ENCODE measurements at places on chromosomes 5 and 9.

DNA sequence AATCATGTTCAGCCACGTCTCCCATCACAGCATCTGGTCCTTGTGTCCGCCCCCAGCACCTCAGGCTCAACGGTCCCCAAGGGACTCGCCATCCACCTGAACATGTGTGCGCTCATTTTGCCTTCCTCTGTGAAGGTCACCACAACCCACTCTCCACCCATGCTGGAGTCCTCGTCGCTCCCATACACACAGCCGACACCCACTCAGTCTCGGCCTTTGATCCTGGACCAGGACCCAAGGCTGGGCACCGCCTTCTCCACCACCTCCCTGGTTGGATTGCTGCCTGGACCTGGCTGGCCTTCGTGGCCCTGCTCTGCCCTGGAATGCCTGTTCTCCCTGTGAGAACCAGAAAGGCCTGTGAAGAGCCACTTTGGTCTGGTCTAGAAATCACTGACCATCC lies 60.3 kb downstream of the UBE2QL1 start:
- no peak for DNase-seq

DNA sequence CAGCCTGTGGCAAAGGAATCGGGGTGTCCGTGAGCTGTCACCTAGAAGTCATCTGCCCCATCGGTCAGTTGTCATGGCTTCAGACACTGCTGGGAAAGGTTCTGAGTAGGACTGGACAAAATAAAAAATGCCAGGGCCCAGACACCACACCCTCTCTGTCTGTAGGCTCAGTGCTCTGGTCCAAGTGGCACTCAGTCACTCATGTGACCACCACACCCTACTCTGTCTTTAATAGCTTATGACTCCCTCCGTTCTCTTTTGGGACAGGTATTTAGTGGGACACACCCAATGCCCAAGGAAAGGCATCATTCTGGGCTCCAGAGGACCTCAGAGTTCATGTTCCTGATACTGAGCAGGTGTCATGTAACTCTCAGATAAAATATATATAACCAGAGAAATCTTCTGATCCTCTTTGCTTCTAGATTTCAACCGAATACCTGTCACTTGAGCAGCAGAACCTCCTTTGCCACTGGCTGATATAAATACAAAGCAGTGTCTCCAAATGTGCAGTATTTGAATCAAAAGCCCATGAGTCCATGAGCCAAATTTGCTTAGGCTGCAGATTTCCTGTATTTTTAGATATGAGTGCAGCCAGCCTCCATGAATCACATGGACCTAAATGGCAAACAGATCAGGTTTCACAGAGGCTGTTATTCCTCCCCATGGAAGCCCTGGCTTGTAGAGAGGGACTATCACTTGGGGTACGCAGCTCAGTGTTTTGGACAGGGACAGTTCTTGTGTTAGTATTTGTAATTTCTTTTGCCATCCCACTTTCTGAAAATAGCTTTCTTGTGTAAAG lies 272.0 kb downstream of the ARHGAP26 start:
- DNase-seq = no peak

GRCh38 chr9:33459115-33459514 lies 11.7 kb upstream of the AQP3 start:
- no peak for DNase-seq

DNA sequence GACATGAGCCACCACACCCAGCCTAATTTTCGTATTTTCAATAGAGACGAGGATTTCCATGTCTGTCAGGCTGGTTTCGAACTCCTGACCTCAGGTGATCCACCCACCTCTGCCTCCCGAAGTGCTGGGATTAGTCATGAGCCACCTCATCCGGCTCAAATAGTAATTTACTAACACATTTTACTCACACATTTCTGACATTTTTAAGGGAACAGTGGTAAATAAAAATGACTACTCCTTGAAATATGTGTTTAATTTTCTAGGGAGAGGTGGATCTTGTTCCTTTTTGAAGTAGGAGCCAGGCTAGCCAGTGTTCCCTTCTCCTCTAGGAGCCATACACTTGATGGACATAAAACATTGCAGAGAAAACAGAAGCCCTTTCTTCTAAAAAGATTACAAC lies 55.2 kb upstream of the ERBIN start:
- DNase-seq = no peak

- DNase-seq = peak; percentile 39
Measured at GRCh38 chr5:56640763-56641406, 174.5 kb upstream of the MAP3K1 start.

DNA sequence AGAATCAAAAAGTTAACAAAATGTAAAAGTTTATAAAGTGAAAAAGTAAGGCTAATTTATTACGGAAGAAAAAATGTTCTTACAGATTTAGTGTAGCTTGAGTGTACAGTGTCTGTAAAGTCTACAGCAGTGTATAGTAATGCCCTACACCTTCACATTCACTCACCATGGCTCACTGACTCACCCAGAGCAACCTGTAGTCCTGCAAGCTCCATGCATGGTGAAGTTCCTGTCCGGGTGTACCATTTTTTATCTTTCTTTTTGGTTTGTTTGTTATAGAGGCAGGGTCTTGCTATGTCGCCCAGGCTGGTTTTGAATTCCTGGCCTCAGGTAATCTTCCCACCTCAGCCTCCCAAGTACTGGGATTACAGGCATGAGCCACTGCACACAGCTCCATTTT lies 93.6 kb downstream of the MED27 start:
- DNase-seq = no peak

GRCh38 chr9:28774433-28775235 lies 1201.4 kb upstream of the C9orf72 start:
- DNase-seq = peak; percentile 24

GRCh38 chr9:73579823-73580222 lies 428.2 kb downstream of the ANXA1 start:
- DNase-seq = no peak

- no peak for DNase-seq
Measured at GRCh38 chr5:157951673-157952373, 92.9 kb upstream of the CLINT1 start.

GRCh38 chr9:96163712-96164111 lies 138.3 kb downstream of the HSD17B3 start:
- no peak for DNase-seq

GRCh38 chr5:68239487-68239886 lies 23.9 kb downstream of the PIK3R1 start:
- peak; percentile 71 for DNase-seq

DNA sequence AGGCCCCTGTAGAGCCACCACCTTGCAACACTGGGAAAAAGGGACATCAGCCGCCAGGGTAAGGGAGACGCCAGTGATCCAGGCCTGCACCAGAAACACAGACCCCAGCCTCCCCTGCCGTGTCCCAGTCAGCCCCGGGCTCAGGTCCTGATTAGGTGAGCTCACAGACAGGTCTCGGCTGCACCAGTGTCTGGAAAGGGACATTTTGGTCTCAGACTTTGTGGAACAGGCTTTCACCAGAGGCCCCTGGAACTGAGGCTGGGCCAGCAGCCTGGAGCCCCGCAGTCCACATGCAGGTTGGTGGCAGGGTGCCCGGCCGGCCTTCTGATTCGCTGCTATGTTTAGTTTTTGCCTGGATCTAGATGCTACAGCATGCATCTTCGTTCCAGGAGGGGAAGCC lies 369.0 kb upstream of the IRX4 start:
- DNase-seq = no peak

GRCh38 chr5:10328323-10328722 lies 20.6 kb upstream of the CMBL start:
- no peak for DNase-seq

- no peak for DNase-seq
Measured at GRCh38 chr9:96150324-96151227, 151.4 kb downstream of the HSD17B3 start.

DNA sequence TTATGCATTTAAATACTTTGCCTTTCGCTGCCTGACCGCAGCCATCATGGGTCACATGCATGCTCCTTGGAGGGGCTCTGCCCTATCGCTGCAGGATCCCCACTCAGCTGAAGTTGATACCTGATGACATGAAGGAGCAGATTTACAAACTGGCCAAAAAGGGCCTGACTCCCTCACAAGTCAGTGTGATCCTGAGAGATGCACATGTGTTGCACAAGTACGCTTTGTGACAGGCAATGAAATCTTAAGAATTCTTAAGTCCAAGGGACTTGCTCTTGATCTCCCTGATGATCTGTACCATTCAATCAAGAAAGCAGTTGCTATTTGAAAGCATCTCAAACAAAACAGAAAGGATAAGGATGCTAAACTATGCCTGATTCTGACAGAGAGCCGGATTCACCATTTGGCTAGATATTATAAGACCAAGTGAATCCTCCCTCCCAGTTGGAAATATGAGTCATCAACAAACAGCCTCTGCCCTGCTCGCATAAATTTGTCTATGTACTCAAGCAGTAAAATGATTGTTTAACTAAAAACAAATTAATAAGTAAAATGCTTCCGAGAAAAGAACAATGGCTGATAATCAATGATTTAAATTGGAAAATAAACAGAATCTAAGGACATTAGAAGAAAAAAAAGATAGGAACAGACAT lies 41.6 kb upstream of the PPP2CA start:
- DNase-seq = no peak

- DNase-seq = no peak
Measured at GRCh38 chr5:179837076-179838011, 16.6 kb downstream of the SQSTM1 start.

- DNase-seq = no peak
Measured at GRCh38 chr9:127507751-127508648, 56.7 kb downstream of the LRSAM1 start.

- DNase-seq = peak; percentile 67
Measured at GRCh38 chr5:138641547-138642298, 66.5 kb upstream of the HSPA9 start.

GRCh38 chr5:157912621-157913325 lies 53.8 kb upstream of the CLINT1 start:
- DNase-seq = no peak

- DNase-seq = no peak
Measured at GRCh38 chr5:149211566-149211965, 60.1 kb upstream of the AFAP1L1 start.

DNA sequence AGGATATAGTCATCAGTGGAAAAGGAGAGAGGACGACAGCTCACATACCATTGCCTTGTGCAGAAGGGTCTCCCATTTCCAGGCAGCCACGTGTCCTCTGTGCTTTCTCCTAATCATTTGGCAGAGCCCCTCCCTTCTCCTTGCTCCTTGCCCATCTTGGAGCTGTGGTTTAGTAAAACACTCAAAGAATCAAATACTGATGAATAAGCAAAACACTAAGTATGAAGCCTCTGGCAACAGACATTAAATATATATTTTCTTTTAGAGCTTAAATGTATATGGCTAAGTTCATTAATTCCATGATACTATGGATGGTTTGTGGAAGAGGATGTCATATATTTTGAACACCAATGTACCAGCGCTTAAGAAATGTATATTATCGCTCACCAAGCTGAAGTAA lies 278.5 kb downstream of the SAXO1 start:
- no peak for DNase-seq

DNA sequence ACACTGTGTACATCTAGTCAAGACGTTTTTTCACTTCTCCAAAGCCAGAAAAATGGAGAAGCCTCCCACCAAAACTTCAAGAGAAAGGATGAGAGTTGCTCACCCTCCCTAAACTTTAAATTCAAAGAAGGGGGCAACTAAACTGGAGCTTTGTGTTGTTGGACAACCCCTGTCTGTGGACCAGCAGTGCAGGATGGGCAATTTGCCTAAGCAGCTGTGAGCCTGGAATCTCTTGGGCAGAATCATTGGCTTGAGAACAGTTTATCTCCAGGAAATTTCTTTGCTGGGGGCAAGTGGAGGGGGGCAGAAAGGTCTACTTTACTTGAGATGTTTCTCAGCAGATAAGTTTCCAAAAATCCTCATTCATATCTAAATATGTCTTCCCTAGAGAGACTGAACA lies 151.8 kb downstream of the MUSK start:
- DNase-seq = peak; percentile 60

- DNase-seq = no peak
Measured at GRCh38 chr5:60092671-60093422, 199.3 kb upstream of the PDE4D start.

- DNase-seq = no peak
Measured at GRCh38 chr9:108963459-108964143, 29.4 kb downstream of the ABITRAM start.

- DNase-seq = peak; percentile 63
Measured at GRCh38 chr9:99058964-99059921, 45.7 kb upstream of the TGFBR1 start.

- no peak for DNase-seq
Measured at GRCh38 chr9:107744873-107745272, 255.3 kb upstream of the KLF4 start.

DNA sequence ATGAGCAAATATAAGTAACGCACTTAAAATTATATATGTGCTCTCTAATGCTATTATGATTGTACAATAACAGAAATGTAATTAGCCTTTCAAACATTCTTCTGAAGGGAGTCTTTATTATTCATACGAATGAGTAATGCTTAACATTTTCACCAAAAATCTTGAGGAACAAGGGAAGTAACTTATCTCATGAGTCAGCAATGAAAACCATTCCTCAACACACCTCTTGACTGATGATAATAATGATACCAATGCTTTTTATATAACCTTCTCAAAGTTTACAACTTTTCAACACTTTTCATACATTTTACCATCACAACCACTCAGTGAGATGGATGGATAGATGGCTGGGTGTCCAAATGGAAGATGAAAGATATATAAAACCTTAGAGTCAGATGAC lies 369.3 kb downstream of the BNC2 start:
- no peak for DNase-seq

- peak; percentile 76 for DNase-seq
Measured at GRCh38 chr9:34591248-34591916, 1.9 kb upstream of the CNTFR start.

DNA sequence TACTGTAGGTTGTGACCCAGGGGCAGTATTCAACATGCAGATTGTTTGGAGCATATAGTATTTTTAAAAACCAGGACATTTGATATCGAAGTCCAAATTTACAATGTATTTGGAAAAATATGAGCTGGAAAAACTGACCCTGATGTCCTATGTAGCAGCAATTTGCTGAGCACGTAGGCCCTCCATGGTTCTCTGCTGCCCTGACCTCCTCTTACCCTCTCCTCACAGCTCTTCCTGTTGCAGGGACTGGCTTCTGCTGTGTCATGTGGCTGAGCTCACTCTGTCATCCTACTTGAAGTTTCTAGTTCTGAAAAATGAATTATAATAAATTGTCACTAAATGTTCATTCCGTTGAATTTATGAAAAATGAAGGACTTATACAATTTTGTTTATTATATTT lies 4.1 kb upstream of the ASPN start:
- DNase-seq = no peak

GRCh38 chr9:19442240-19442639 lies 33.4 kb downstream of the ACER2 start:
- DNase-seq = no peak

DNA sequence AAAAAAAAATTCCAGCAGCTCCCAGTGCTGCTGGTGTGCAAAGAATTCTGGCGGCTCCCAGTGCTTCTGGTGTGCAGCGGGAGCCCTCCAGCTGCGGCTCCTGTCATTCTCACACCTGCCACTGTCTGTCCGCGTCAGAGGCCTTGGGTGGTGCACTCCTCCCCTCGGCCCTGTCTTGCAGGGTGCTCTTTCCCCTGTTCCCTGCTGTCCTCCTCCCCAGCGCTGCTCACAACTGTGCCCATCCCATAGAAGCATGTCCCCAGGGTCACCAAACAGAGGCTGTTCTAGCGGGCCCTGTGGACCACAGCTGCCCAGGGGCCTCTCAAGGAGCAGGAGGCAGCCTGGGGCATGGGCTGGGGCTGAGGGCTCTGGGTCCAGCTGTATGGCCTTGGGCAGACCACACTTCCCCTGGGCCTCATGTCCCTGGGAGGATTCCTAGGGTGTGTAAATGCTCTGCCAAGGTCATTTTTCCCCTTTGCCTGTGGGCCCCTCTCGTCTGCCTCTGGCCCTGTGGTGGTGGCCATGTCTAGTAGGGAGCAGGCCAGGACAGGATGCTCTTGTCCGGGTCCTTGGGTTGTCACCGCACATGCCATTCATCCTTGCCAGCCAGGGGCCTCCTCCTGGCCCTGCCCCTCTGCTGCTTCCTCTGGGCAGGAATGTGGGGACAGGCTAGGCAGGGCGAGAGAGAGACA lies 68.2 kb downstream of the PHF2 start:
- no peak for DNase-seq

Data from globus pallidus (tissue), 1 donor.